Effector CD8-positive, alpha-beta T cell (primary cell): ENCODE measurements at places on chromosomes 11 and 22.

DNA sequence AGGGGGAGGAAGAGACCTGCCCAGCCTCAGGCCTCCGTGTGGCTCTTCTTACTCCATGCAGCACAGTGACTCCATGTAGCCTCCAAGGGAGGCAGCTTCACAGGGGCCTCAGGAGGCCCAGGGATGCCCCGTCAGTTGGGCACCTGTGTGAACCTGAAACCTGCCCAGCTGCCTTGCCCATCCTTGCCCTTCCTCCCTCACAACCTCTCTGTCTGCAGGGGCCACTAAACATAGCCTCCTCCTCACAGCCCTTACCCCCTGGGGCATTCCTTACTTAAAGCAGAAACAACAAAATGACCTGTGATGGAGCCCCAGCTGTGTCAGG, 7.1 kb downstream of the LRRC32 start:
- no peak for DNase-seq

GRCh38 chr11:119415966-119416365, 7.0 kb downstream of the THY1 start:
- no peak for DNase-seq

GRCh38 chr11:84552791-84553190, 1074.4 kb downstream of the DLG2 start:
- no peak for DNase-seq

- no peak for DNase-seq
Observed at GRCh38 chr11:57305523-57305922, 19.2 kb downstream of the TNKS1BP1 start.

GRCh38 chr22:38531251-38531938, 25.3 kb upstream of the DDX17 start:
- no peak for DNase-seq

DNA sequence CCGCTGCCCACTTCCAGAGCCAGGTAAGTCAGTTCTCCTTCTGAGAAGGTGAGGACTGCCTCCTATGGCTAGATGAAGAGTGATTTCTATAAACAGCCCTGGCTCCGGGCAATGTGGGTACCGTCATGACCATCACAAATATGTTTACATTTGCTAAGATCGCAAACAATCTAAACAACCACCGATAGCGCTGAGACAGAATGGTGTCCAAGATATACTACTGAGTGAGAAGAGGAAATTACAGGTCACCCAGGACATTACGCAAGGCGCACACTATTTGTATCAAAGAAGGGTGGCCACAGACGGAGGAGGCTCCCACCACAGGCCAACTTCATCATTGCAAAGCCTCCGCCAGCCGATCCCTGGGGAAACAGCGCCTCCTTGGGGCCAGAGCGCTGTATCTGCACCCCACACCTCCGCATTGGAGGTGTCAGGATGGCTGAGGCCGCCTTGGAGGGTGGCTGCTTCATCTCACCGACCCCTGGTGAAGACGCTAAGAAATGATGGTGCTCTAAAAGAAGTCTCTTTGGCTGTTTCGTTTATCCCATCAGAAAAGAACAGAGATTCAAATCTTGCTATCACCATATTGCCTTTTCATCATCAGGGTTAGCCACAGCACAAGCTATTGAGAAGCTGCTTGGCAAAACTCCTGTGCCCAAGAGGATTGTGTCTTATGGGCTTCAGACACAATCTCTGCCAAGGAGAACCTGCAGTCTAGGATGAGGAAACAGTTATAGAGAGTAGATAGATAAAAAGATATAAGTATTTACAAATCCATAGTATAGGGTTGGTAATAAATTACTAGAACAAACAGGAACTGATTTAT, 12.3 kb upstream of the ASRGL1 start:
- peak; percentile 39 for DNase-seq

GRCh38 chr11:70478166-70478890, 80.0 kb downstream of the CTTN start:
- no peak for DNase-seq

GRCh38 chr11:64058494-64058893, 22.8 kb downstream of the FLRT1 start:
- DNase-seq, result no peak

DNA sequence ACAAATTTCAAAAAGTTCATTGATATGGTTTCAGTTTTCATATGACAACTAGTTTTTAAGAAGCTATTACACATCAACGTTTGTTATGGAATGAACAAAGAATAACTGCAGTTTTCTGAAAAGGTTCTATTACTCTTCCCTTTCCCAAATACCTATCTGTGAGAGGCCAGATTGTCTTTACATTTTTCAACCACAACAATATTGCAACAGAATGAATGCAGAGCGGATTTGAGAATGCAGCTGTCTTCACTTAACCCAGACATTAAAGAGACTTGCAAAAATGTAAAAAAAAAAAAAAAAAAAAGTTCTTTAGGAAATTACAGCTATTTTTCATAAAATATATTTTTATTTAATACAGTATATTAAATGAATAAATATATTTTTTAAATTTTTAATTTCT, 250.8 kb downstream of the DDX10 start:
- DNase-seq, result no peak

DNA sequence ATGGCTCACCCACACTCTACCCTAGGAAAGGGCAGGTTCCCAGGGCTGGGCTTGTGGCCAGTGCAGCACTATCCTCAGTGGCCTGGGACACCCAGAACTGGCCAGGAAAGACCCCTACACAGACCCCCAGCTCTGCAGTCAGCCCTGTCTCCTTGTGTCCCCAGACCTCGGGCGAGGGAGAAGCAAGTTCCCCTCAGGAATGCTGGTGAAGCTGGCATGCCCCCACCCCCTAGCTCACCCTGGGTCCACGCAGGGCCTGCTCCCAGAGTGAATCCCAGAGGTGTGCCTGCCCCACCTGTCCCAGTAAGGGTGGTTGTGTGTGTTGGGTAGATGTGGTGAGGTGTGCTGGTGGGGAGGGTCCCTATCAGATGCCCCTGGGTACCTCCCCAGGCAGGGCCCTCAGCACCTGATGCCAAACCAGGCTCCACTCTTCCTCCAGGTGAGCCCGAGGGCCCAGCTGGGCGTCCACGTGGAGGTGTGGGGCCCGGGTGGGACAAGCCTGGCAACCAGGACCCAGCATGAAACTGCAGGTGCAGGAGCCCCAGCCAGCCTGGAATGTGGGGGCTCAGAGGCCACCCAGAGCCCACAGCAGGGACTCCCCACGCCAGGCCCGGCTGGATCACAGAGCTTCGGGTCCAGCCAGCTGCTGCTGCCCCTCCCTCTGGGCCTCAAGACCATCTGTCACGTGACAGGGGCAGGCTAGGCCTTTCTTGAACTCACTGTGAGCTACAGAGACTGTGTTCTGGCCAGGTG, 48.4 kb upstream of the KCNQ1OT1 start:
- no peak for DNase-seq

DNA sequence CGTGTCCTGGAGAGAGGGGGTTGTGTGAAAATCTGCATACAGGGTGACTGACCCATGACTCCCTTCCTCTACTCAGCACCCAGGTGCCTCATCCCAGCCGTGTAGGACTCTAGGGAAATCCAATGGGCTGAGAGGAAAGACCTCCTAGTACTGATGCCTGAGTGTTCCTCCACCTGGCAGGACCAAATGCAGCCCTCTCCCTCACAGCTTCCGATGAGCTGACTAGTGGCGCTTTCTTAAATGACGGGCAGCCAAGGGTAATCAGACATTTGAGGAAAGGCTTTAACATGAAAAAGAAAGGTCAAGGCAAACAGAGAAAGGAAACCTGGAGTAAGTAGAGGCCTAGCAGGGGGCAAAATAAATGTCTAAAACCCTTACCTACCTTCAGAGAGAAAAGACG, 5.0 kb upstream of the KCNJ1 start:
- no peak for DNase-seq

DNA sequence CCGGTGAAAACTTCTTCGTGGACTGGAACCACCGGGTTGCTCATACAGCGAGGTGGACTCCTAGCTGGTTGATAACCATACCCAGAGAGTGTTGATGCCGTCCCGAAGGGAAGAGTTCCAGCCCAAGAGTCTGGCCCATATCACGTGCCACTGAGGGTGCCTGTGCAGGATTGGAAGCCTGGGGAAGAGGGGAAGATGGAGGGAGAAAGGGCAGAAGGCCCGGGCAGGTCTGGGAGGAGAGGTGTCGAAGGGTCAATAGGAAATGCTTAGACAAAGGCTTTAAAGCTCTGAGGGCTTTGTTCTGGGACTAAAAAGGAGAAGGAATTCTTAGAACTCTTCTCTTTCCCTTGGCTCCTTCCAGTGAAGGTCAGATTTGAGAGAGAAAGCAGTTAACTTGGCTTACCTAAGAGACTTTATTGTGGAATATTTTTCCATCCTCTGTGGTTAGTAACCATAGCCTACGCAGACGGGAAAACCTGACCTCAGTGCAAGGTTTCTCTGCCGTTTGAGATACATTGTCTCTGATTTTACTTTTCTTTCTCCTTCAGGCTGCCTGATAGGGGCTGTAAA, 70.5 kb downstream of the JAM3 start:
- DNase-seq, result no peak

- DNase-seq, result no peak
Observed at GRCh38 chr22:20658433-20659222, 115.3 kb upstream of the SERPIND1 start.

- no peak for DNase-seq
Observed at GRCh38 chr11:70400643-70401042, 2.3 kb downstream of the CTTN start.

GRCh38 chr11:73205661-73206343, 12.3 kb upstream of the P2RY2 start:
- no peak for DNase-seq

- no peak for DNase-seq
Observed at GRCh38 chr22:47328550-47329243, 566.2 kb downstream of the TBC1D22A start.

DNA sequence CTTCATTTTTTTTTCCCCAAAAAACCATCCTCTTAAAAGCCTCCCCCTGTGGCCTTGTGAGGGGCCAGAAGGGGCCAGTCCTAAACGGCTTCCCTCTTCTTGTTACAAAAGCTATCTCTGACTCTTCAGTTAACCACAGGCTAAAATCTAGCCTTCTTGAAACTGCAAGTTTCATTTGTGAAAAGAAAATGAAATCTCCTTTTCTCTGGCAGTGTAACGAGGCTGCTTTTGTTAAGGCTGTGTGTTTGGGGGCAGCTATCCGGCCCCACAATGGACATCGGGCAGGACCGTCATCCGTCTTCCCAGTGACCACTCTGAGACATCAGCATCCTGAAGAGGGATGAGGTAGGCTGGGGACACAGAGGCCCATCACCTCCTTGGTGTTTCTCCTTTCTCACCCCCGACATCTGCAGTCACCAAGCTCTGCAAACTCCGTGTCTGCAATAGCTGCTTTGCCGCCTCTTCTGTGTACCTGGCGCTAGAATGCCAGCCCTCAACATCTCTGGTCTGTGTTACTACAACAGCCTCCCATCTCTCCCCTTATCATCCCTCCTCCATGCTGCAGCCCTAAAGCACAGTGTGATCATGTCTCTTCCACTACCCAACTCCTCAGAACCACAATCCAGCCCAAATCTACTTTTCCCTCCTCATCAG, 94.0 kb downstream of the RCN1 start:
- no peak for DNase-seq

GRCh38 chr22:35998748-35999147, 29.9 kb downstream of the RBFOX2 start:
- DNase-seq, result no peak

DNA sequence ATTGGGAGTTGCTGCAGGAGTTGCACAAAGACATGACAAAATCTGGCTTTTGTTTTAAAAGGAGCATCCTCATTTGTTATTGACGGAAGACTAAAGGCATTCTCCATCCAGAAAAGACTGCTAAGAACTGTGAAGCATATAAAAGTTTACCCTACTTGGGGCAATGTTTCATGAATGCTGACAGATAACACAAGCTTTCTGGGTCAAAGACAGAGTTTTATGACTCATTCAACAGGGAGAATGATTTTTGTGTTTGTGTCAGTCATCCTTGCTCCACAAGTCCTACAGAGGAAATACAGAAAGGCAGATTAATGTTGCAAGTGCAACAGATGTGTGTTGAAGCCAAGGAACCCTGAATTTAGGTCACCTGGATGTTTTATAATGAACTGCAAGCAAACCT, 2.5 kb downstream of the GLYATL1 start:
- no peak for DNase-seq

DNA sequence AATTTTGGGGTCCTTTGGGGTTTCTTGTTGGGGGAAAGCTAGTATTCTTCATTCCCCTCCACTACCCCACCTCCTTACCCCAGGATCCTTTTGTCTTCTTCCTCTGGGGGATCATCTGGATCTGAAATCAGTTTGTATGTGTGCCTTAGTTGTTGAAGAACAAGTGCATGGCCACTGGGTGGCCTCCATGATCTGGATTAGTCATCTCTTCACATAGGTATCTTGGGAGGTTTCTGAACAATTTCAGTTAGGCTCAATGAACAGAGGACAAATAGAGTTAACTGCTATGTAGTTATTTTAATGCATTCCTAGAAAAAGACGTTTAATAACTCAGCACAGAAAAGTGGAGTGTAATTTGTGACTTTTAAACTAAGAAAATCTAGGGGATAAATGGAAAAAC, 7.1 kb upstream of the VWA5A start:
- DNase-seq, result no peak

DNA sequence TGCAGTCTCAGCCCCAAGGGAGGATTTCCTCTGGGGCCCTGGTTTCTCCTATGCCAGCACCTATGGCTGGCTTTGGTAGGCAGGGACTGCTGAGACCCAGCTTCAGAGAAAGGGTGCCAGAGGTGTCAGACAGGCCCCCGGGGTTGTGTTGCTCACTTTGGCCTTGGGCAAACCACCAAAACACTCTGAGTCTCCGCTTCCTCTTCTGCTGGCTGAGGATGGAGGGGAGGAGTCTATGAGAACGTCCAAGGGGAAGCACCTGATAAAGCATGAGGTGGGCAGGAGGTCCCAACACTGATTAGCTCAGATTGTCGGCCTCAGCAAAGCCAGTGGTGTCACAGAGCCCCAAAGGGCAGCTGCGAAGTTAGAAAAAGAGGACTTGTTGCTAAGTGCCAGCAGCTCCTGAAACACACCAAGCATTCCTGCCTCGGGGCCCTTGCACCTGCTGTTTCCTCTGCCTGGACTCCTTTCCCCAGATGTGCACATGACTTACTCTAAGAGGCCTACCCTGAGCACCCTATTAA, 10.5 kb downstream of the SMTNL1 start:
- DNase-seq, result no peak

DNA sequence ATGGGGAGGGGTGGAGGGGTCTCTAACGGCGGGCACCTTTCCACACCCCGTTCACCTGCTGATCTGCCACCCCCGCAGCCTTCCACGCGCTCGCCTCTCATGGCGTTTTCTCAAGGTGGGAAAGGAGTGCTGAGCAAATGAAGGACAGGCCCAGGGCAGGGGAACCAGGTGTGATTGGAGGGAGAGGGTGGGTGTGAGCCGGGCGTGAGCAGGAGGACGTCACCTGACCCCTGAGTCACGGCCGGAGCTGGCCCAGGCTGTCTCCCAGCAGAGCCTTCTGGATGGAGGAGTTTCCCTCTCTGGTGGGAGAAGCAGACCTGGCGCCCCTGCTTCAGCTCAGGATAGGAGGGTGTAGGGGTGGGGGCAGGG, 14.0 kb upstream of the ARHGAP8 start:
- no peak for DNase-seq
